ENCODE measurements at places on chromosomes 11 and 22.

- DNase-seq: no peak
Measured at GRCh38 chr11:130310622-130311021, 4.1 kb downstream of the ZBTB44 start.

DNA sequence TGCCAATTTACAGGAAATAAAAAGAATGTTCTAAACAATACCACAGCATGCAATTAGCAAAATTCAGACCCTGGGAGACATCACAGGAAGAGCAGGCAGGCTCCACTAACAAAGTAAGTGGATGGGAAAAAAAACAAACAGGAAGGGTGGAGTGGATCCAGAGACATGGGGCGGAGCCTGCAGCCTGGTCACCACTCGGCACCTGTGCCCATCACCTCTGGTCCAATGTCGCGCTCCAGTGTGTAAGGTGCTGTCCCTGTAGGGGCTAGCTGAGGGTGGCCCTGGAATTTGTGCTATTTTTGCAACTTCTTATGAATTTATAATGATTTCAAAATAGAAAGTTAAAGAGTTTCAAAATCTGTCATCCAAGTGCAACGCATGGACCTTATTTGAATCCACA lies 11.0 kb upstream of the MOB2 start:
- no peak for DNase-seq

GRCh38 chr11:6388748-6389147 lies 1.5 kb upstream of the SMPD1 start:
- DNase-seq: no peak

DNA sequence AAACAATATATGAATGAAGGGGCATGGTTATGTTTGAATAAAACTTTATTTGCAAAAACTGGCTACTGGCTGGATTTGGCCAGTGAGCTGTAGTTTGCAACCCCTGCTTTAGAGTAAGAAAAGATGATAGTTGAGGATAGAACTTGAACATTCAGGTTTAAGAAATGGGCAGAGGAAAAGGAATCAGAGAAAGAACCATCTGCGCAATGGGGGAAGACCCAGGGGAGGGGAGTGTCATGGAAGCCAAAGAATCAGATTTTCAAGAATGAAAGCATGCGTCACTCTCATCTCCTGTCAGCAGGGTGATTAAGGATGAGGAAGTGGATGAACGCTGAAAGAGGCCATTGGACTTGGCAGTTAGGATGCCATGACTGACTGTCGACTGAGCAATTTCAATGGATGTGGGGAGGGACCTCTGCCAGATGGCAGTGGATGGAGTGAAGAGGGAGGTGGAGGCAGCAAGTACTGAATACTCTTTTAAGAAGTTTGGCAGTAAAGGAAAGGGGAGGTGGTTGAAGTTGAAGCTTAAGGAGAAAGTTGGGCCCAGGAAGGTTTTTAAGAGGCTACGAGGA lies 21.2 kb downstream of the FAT3 start:
- no peak for DNase-seq

DNA sequence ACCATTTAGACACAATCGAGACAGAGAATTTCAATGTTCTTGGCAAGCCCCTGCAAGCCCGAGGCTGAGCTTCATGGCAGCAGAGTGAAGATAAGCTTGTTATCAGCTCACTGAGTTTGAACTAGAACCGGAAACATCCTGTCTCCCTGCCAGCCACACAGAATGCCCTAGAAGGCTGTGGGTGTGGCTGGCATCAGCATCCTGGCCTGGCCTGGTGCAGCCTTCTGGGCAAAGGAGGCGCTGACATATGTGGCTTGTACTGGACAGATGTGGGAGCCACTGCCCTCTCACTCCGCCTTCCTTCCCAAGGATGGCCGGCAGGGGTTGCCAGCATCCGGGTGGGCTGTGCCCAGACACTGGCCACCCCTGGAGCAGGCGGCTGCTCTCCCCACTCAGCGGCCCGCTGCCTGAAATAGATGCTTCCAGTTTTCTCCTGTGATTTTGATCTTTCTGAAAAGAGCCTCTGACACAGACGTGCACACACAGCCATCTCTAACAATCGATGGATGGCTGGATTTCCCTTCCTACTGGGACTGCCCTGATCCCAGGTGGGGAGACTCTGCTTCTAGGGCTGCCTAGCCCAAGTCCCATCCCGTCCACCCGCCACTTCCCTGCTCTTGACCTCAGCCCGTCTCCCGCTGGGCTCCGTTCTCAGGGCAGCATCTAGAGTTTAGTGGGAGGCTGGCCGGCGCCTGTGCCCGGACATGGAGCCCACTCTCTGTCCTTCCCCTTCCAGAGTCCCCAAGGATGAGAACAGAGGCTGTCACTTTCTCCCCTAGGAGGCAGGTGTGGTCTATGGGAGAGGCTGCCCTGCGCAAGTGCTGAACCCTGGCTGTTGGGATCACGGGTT lies 149.7 kb downstream of the CTTN start:
- DNase-seq: no peak

GRCh38 chr11:78715639-78716311 lies 141.1 kb upstream of the NARS2 start:
- peak; percentile 30 for DNase-seq

- no peak for DNase-seq
Measured at GRCh38 chr11:8285228-8285627, 21.6 kb upstream of the LMO1 start.

All from nucleus accumbens (tissue), 56 donors.